ENCODE measurements at places on chromosomes 3 and 15.
A peak's percentile ranks its signal among the peaks of the same experiment; 100 is the strongest.

GRCh38 chr3:54527953-54528352 lies 399.9 kb downstream of the LRTM1 start:
- H3K4me3 ChIP-seq, result no peak overlapping the region
- no peak overlapping the region for H3K27ac ChIP-seq
- no peak for DNase-seq

- no peak for DNase-seq
- no peak overlapping the region for H3K4me3 ChIP-seq
- peaks cover 22% of the 10 kb centered on the region for H3K4me1 ChIP-seq
Observed at GRCh38 chr15:77749998-77750540, 117.4 kb upstream of the LINGO1 start.

DNA sequence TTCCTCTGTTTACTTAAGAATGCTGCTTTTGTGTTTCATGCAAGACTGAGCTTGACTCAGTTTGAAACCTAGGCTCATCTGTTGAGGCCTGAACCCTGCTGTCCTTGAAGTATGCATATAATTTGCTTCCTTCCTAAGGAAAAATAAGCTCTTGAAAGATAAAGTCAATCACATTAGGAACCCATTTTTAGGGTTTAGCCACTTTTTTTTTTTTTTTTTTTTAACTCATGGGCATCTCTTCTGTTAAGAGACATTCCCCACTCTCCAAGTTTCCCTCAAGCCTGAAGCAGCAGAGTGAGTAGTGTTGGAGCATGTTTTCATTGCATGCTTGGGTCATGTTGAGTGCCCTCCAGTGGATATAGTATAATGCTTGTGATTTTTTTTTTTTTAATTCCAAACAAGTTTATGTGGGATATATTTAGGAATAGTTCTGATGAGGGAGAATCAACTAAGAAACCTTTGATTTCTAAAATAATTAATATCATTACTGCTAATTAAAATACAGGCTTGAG lies 3.6 kb downstream of the CTNNB1 start:
- peaks cover 27% of the 10 kb centered on the region for H3K36me3 ChIP-seq
- DNase-seq, result no peak
- H3K27ac ChIP-seq, result no peak overlapping the region
- H3K27me3 ChIP-seq, result no peaks in the 10 kb centered on the region
- peak overlapping the region; percentile 99 for H3K4me3 ChIP-seq

GRCh38 chr3:58502872-58503271 lies 11.0 kb downstream of the KCTD6 start:
- no peak overlapping the region for H3K27ac ChIP-seq
- no peaks in the 10 kb centered on the region for H3K27me3 ChIP-seq
- H3K4me1 ChIP-seq, result peaks cover 16% of the 10 kb centered on the region
- no peak for DNase-seq
- H3K4me3 ChIP-seq, result no peak overlapping the region

DNA sequence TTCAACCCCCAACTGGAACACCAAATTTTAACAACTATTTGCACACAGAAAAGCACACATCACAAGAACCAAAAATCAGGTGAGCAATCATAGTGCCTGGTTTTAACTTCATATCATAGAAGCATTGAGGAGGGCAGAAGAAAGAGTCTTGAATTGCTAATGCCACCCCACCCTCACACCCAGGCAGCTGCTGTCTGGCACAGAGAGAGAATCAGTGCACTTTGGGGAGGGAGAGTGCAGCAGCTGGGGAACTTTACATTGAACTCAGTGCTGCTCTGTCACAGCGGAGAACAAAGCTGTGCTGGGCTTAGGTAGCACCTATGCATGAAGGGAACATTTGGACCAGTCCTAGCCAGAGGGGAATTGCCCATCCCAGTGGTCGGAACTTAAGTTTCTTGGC lies 76.0 kb upstream of the KBTBD8 start:
- no peaks in the 10 kb centered on the region for H3K36me3 ChIP-seq
- no peak for DNase-seq
- H3K27me3 ChIP-seq, result peaks cover 4% of the 10 kb centered on the region
- no peak overlapping the region for H3K4me3 ChIP-seq
- H3K4me1 ChIP-seq, result peaks cover 4% of the 10 kb centered on the region
- no peak overlapping the region for H3K27ac ChIP-seq

DNA sequence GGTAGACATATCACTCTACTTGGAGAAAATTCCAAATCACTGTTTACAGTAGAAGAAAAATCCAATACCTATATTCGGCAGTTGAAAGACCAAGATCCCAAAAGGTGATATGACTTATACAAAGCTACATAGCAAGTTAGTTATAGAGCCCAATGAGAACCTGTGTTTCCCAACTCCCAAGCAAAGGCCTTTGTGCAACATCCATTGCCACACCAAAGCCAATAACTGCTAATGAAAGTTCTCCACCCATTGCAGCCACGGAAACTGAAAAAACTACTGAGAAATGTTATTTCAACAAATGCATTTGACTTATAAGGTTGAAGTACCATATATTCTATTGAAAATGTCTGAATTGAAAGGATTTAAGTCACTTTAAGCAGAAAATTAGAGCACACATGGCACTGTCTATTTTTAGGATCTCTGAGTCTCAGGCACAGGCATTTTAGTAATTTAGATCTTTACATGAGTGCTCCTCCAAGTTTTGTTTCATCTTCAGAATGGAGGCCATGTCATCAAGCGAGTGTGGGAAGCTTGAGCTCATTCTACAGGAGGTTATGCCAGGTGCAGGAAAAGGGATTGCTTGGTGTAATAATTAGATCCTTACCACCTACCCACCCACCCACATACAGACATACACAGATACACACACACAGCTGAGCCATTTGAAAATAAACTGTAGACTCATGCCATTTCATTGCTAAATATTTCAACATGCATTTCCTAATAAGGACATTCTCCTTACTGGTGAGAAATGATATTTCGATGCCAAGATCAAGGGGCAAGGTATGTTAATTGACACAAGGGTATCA lies 19.7 kb upstream of the ANO10 start:
- no peaks in the 10 kb centered on the region for H3K36me3 ChIP-seq
- no peak overlapping the region for H3K27ac ChIP-seq
- peaks cover 3% of the 10 kb centered on the region for H3K27me3 ChIP-seq
- no peak overlapping the region for H3K4me3 ChIP-seq
- DNase-seq, result no peak
- H3K4me1 ChIP-seq, result peaks cover 13% of the 10 kb centered on the region

GRCh38 chr15:54082836-54083492 lies 104.7 kb downstream of the UNC13C start:
- no peak overlapping the region for H3K27ac ChIP-seq
- no peaks in the 10 kb centered on the region for H3K4me1 ChIP-seq
- H3K36me3 ChIP-seq, result no peaks in the 10 kb centered on the region
- no peak overlapping the region for H3K4me3 ChIP-seq
- H3K27me3 ChIP-seq, result peaks cover 27% of the 10 kb centered on the region

- peaks cover 52% of the 10 kb centered on the region for H3K4me1 ChIP-seq
- H3K4me3 ChIP-seq, result no peak overlapping the region
- H3K27ac ChIP-seq, result no peak overlapping the region
- no peak for DNase-seq
- peaks cover 6% of the 10 kb centered on the region for H3K27me3 ChIP-seq
Observed at GRCh38 chr3:124256156-124256555, 264.2 kb upstream of the ROPN1 start.

DNA sequence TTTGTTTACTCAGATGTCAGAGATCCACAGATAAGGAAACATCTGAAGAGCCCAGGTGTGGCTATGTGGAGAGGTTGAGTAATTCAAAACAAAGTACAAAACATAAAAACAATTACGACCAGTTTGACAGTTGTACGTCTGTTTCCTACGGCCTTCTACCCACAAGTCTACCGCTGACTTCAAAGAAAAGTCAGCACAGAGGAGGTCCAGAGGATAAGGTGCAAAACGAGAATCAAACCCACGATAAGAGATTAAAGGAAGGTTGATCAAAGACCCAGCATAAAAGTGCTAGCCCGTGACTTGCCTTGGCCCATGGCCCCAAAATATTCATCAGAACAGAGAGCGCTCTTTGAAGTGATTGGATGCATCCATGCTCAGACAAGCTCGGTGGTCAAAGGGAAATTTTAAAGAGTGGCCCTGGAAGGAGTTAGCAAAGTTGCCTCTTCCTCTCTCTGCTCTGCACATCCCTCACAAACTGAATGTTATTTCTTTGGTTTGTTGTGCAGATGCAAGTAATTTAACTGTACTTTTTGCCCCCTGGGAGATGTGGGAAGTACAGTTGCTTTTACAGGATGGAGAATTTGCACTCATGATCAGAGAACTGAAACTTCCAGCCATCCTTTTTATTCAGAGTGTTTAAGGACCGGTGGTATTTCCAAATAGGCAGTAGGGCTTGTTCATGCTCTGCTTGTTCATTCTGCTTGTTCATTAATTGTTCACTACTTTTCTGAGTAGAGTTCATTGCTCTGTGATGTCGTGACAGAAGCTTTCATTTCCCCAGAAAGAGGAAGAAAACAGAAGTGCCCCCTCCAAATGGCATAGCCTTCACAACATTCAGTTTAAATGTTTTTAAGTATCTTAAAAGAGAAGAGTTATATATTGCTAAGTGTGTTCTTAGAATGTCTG lies 31.1 kb downstream of the MME start:
- H3K36me3 ChIP-seq, result peaks cover 37% of the 10 kb centered on the region
- H3K4me3 ChIP-seq, result peak overlapping the region; percentile 39
- H3K27me3 ChIP-seq, result no peaks in the 10 kb centered on the region
- peak overlapping the region; percentile 71 for H3K27ac ChIP-seq
- H3K4me1 ChIP-seq, result peaks cover 46% of the 10 kb centered on the region

DNA sequence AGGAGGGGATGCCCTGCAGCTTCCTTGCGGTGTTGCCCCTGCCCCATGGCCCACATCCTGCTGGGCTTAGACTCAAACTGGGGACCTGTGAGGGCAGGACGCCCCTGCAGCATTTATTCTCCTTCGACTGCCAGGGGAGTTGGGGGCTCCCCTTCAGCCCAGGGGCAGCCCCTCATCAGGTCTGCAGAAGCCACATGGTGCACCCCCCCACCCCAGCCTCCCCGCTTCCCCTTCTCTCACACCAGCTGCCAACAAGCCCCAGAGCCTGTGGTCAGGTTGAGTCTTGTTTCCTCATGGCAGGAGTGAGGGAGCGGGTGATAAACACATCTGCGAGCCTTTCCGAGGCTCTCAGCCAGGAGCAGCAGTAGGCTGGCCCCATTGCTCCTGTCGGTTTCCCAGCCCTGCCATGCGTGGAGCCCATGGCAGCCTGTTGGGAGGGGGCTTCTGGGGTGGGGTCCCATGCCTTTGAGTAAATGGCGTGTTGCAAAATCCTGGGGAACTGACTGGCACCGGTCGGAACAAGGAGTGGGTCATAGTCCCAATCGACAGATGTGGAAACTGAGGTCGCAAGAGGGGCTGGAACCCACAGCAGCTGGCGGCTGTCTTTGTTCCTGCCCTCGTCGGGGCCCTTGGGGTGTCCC lies 27.8 kb downstream of the WNT7A start:
- no peak for DNase-seq
- peaks cover 27% of the 10 kb centered on the region for H3K27me3 ChIP-seq
- no peaks in the 10 kb centered on the region for H3K4me1 ChIP-seq
- no peaks in the 10 kb centered on the region for H3K36me3 ChIP-seq

- H3K4me3 ChIP-seq, result no peak overlapping the region
- H3K27ac ChIP-seq, result no peak overlapping the region
- H3K36me3 ChIP-seq, result no peaks in the 10 kb centered on the region
Observed at GRCh38 chr3:169158379-169158778, 505.1 kb downstream of the MECOM start.

DNA sequence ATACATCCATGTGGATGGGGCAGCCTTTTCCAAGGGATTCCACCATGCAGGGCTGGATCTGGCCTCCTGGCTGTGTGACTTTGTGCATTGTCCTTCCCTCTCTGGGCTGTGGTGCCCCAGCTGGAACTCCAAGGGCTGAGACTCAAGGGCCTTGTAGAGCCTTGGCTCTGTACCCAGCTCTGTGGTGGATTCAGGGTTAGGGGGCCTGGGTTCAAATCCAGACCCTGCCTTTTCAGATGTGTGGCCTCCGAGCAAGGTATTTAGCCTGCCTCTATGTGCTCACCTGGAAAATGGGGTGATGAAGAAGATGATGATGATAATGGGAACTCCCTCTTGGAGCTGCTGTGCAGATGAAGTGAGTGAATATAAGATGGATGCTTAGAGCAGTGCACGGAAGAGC lies 161.9 kb downstream of the WNT7A start:
- DNase-seq, result no peak
- no peaks in the 10 kb centered on the region for H3K4me1 ChIP-seq
- peaks cover 15% of the 10 kb centered on the region for H3K27me3 ChIP-seq
- no peaks in the 10 kb centered on the region for H3K36me3 ChIP-seq
- no peak overlapping the region for H3K4me3 ChIP-seq

- peaks cover 41% of the 10 kb centered on the region for H3K27me3 ChIP-seq
- H3K4me1 ChIP-seq, result no peaks in the 10 kb centered on the region
- DNase-seq, result no peak
- H3K27ac ChIP-seq, result no peak overlapping the region
- H3K36me3 ChIP-seq, result no peaks in the 10 kb centered on the region
- H3K4me3 ChIP-seq, result no peak overlapping the region
Observed at GRCh38 chr3:14577897-14578296, 37.8 kb upstream of the GRIP2 start.

GRCh38 chr15:101497017-101497416 lies 7.5 kb upstream of the PCSK6 start:
- DNase-seq, result no peak
- no peaks in the 10 kb centered on the region for H3K36me3 ChIP-seq
- peaks cover 66% of the 10 kb centered on the region for H3K4me1 ChIP-seq
- H3K4me3 ChIP-seq, result peak overlapping the region; percentile 12
- H3K27me3 ChIP-seq, result peaks cover 38% of the 10 kb centered on the region

DNA sequence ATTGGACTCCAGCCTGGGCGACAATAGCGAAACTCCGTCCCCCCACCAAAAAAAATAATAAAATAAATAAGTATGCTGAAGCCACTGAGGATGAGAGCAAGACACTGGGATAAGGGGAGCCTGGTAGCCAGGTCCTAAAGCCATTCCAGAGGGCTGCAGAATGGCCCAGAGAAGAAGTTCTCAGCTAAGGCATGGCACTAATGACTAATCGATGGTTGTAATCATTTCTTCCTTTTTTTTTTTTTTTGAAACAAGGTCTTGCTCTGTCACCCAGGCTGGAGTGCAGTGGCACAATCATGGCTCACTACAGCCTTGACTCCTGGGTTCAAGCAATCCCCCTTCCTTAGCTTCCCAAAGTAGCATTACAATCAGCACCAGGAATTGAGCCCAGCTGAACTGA lies 25.6 kb upstream of the ZNF774 start:
- H3K4me3 ChIP-seq, result no peak overlapping the region
- no peaks in the 10 kb centered on the region for H3K36me3 ChIP-seq
- peaks cover 8% of the 10 kb centered on the region for H3K4me1 ChIP-seq
- no peaks in the 10 kb centered on the region for H3K27me3 ChIP-seq

DNA sequence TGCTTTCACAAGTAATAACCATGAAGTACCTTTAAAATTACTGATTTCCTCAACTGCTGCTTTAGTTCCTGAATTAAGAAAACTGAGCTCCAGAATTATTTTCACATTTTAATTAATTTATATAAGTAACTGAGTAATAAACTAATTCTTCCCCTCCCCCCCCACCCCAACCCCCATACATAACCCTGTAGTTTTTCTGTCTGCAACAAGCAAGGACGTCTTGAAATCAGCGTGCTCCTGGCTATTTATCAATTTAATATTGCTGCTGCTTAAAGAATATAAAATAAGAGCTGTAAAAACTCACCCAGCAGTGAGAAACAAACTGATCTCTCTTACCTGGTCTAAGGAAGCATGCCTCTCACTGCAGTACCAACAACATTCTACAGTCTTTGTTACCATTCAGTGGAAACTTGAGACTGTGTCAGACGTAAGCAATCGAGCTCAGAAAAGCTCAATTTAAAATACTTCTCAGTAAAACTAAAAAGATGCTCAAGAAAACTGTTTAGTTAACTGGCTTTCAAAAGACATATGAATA lies 121.0 kb downstream of the TFDP2 start:
- H3K36me3 ChIP-seq, result peaks cover 38% of the 10 kb centered on the region
- H3K27me3 ChIP-seq, result no peaks in the 10 kb centered on the region
- peak overlapping the region; percentile 94 for H3K4me3 ChIP-seq
- H3K27ac ChIP-seq, result no peak overlapping the region
- peaks cover 26% of the 10 kb centered on the region for H3K4me1 ChIP-seq

- H3K36me3 ChIP-seq, result no peaks in the 10 kb centered on the region
- peaks cover 32% of the 10 kb centered on the region for H3K4me1 ChIP-seq
- no peak for DNase-seq
- no peak overlapping the region for H3K4me3 ChIP-seq
Observed at GRCh38 chr3:56321892-56322291, 146.4 kb downstream of the ERC2 start.
